Urothelium cell line (cell line): ENCODE measurements at places on chromosomes 1 and 21.

- no peak for DNase-seq
Observed at GRCh38 chr21:17793246-17794123, 25.7 kb downstream of the C21orf91 start.

- DNase-seq: peak; percentile 68
Observed at GRCh38 chr1:198776602-198777029, 137.8 kb downstream of the PTPRC start.

DNA sequence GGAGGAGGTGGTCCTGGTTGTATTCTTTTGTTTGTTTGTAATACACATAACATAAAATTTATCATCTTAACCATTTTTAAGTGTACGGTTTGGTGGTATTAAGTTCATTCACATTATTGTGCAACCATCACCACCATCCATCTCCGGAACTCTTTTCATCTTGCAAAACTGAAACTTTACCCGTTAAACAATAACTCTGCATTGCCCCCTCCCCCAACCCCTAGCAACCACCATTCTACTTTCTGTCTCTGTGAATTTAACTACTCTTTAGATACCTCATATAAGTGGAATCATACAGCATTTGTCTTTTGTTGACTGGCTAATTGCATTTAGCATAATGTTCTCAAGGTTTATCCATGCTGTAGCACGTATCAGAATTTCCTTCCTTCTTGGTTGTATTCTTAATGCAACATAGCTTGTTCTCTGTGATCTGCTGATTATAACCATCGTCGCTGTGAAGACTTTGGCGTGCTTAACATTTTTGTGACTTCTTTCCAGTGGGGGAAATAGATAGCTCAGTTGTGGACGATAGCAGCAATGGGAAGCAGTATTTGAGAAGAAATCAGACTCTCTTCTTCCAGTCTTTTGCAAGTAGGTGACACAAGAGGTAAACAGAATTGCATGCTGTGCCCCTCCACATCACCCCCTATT, 117.5 kb upstream of the HOOK1 start:
- DNase-seq: no peak

GRCh38 chr1:16212251-16212961, at the start of gene ARHGEF19:
ARHGEF19 (minus strand) TSS chr1:16212652; CDS start chr1:16209054, 3,598 bp downstream.
- no peak for DNase-seq

DNA sequence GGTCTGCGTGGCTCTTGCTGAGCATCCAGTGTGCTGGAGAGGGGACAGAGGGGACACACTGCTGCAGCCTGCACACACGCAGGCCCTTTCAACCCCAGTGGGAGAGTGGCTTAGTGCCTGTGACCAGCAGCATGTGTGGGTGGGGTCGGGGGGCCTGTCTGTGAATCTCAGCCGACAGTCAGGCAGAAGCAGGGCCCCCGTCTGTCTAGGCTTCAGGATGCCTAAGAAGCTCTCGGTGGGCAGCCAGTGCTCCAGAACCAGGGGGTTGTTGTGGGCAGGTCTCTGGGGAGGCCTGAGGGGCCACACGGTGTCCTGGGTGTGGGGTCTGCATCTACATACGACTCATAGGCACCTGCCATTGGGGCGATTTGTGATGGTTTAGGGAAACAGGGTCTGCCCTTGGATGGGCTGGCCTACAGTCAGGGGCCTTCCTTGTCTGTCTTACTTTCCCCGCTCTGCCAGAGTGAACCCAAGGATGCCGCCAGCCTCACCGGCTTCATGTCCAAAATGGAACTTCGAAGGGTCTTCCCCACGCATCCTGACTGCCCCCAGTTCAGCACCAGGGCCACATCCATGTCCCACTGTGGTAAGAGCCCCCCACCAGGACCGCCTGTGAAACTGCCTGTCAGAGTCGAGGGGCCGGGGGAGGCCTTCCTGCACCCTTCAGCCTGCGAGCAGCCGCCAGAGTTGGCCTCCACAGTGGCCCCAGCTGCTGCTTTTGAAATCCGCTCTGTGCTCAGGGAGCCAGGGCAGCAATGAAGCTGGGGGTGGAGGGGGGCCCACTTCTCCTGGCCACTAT, 1.6 kb downstream of the CCDC27 start:
- no peak for DNase-seq

DNA sequence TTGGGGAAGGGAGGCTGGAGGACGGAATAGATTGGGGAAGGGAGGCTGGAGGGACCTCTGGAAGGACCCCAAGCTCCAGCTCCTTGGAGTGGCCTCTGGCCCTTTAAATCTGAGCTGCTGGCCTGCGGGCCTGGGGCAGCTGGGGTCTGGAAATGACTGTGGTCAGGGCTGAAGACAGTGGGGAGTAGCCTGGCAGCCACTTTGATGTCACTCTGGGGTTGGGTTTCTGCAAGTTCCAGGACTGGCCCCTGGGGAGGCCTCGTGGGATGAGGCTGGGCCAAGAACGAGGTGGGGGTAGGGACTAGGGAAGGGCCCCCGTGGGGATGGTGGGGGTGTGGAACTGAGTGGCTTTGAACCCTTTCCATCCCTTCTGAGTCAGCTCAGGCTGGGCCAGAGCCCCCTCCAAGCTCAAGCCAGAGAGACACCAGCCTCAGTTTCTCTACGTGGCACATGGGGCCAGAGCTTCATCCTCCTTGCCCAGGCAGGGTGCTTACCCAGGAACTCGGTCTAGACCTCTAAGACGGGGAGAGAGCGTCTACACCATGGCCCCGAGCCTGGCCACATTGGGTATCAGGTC, 59.7 kb downstream of the ALPL start:
- DNase-seq: no peak

DNA sequence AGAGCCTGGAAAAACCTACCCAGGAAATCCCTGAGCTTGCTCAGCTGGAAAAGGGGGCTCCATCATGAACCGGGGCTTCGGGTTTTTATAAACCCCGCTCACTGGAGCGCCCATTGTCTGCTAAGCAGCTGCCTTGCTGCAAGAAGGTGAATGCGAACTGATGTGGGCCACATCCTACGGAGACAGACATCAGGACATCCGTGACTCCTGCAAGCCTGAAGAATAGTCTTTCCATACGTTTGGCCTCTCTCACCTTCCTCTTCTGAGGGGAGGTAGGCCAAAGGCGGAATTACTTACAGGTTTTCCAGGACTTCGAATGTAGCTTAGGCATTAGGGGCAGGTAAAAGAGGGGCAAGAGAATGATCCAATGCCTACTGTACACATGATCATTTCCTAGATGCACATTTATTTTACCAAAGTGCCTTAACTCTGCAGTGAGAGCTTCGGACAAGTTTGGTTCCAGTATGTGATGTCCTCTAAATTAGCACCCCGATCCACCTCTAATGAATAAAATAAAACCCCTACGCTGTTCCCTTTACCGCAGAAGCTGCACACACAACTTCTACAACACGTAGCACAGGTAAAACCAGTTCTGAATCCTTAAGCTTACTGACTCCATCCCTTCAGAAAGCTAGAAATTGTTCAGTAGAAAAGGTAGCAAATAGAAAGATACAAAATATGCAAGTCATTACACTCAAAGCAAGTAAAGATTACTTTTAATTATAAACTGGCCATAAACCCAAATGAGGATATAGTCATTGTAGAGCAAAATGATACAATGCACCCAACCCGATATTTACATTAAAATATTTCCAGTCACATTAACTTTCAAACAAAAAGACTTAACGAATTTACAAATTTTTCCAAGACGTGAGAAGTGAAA, 866 bp upstream of the SORT1 start:
- DNase-seq: no peak

DNA sequence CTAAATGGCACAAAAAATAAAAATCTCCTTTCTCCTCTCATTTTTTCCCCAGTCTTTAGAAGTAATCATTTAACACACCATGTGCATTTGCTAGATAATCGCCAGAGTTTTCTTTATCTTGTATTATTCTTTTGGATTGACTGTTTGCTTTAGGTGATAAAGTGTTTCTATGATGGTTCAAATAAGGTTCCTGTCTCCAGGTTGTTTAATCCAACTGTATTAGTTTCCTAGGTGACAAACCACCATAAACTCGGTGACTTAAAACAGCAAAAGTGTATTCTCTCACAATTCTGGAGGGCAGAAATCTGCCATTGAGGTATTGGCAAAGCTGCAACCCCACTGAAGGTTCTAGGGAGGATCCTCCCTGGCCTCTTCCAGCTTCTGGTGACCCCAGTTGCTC, 51.6 kb upstream of the B3GALT5 start:
- DNase-seq: no peak

DNA sequence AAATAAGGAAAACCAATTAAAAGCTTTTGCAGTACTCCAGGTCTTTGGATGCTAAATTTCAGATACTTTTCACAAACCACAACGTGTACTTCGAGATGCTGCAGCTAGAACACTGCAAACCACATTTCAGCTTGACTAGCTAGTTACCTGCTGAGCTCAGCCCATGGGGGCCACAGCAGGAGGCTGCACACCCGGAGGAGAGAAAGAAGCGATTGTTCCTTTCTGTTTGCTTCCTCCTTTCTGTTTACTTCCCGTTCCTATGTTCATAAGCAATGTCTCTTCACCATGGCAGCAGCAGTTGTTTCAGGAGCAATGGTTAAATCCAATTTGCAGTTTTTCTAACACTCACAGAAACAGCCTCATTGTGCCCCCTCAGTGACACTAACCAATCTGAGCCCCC, 225.6 kb upstream of the FGGY start:
- DNase-seq: no peak

DNA sequence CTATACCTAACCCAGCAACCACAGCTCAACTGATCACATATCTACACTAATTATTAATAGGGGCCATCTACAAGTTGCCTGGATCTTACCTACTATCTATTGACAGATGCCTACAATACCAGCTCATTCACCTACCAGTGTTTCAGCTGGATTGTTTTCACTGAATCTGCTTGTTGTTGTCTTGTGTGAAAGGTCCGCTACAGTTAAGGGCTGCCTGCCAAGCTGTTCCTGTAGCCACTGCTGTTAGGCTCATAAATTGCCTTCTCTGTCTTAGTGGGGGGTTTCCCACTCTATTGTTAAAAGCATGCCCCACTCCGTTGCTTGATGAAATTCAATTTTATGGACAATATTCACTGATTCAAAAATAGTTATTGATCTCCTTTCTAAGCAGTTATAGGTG, 199.7 kb upstream of the TMPRSS15 start:
- DNase-seq: no peak

GRCh38 chr1:98660940-98661543, 479 bp upstream of the SNX7 start:
- DNase-seq: no peak
